ENCODE measurements at places on chromosomes 5 and 9. TPM values are rescaled to one million over a fixed set of nuclear protein-coding genes. Genes with fewer than 3 reads are reported as not detected.

Gene SLC27A6
- not detected for total RNA-seq

Gene LHX6
- not detected for total RNA-seq

Gene ANXA2R
- total RNA-seq, result 29.3 TPM

GRCh38 chr9:127509261-127509954, 58.1 kb downstream of the LRSAM1 start:
- no peak for DNase-seq

- DNase-seq, result no peak
Measured at GRCh38 chr9:118567861-118568260, 801.4 kb downstream of the BRINP1 start.

Gene SPATA31A5
- not detected for total RNA-seq

GRCh38 chr5:134101686-134102439, 12.6 kb upstream of the TCF7 start:
- peak; percentile 83 for DNase-seq

DNA sequence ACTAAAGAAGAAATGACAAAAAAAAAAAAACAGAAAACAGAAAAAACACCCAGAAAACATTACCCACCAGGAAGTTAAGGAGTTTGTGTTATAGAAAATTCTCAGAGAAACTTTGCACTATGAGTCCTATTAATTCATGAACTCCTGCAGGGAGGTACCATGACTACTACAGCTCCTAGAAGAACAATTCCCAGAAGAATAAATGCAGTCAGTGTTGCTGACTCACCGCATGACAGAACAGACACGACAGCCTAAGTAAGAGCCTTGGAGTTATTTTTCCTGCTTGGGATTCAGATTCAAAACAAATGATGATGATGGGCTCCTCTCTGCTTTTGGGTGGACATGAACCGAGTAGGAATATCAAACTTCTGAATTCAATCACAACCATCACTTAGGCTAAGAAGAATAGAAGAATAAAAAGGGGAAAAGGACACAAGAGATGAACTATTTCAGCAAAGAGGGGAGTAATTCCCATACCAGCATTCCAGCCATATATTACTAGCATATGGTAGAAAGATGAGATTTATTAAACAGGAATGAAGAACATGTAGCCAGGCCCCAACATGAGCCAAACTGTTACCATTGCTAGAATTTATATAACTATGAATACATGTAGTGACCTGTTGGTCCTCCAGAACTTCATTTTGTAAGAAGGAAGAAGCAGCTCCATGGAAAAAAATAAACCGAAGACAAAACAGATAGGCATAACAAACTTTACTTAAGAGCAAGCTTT, 209.6 kb upstream of the PDE4D start:
- no peak for DNase-seq

DNA sequence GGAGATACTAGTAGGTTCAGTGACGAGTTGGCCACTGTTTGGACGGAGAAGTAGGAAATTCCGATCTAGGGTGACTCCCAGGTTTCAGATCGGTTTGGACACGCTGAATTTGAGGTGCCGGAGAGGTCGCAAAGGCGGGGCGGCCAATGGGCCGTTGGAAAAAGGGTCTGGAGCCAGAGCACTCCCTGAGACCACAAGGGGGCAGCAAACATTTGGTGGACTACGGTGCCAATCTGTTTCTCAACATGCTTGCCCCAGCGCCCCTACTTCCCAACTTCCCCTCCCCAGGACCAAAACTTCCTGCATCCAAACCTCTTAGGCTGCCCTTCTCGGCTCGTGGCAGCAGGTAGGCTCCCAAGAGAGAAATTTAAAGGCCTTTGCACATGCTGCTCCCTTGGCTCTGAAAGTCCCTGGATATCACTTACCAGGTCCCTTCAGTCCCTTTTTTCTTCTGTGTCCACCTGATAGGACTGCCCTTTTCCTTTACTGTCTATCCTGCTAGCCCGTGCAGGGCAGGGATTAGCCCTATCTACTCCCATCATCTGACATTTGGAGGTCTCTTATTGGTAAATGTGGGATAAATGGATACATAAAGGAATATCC, 992 bp upstream of the RPP25L start:
- peak; percentile 82 for DNase-seq

DNA sequence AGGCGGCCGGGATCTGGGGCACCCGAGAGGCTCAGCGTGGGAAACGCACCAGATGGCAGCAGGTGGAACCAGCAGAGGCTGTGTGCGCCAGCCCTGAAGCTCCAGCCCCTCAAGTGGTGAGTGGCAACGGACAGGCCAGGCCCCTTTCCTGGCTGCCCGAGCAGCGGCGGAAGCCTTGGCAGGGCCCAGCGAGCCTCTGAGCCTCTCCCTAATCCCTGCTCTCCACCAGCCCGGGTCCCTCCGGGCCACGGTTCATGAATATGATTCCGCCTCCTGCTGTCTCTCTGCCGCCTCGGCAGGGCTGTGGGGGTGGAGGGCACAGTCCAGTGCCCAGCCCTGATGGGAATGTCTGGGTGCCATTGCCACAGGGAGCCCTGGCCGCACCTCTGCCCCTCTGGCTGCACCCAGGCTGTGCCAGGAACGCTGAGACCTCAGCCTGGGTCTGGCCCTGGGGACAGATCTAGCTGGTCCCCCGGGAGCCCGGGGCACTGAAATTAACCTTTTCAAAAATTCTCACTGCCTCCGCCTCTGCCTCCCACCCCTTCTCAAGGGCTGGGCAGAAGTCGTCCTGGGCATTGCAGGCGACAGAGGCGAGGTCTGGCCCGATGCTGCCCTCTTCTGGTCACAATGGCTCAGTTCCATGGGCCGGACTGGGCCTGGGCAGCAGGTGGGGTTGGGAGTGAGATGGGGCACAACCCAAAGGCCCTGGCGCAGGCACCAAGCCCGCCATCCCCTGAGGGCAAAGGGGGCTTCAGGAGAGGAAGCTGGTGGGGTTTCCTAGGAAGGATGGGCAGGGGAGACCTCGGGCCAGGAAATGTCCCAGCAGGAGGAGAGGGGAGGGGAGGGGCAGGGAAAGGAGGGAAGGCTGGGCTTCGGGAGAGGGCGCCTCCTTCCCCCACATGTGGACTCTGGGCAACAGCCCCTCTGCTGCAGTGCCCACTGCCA, 20.3 kb downstream of the CCDC187 start:
- peak; percentile 81 for DNase-seq

Gene HMMR
- total RNA-seq, result 85.8 TPM

DNA sequence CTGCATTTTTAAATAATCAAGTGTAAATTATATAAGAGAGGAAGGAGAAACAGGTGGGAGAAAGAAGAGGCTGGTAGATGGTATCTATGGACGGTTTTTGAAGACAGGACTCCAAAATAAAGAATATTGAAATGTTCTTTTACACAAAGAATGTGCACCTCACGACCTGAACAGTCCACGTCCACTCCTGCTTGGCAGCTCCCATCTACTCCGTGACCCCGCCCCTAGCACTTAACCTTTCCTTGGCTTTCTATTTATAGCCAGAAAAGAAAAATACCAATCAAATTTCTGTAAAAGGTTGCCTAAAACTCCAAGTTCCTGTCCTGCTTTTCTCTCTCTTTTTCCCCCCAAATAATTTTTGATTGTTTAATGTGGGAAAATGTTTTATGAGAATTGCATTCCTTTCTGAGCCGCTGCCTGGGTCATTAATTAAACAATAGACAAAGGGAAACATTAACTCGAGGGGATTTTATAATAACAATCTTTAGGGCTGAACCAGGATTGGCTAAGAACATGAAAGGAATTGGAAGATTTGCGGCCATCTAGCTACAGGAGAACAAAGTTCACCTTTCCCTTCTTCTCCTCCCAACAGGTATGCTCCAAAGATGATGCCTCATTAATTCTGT, 173.6 kb upstream of the MAP3K1 start:
- DNase-seq, result no peak

Gene NME5
- not detected for total RNA-seq

GRCh38 chr5:164346785-164347630, 841.6 kb downstream of the MAT2B start:
- no peak for DNase-seq

Gene CATSPER3
- 0.68 TPM for total RNA-seq

DNA sequence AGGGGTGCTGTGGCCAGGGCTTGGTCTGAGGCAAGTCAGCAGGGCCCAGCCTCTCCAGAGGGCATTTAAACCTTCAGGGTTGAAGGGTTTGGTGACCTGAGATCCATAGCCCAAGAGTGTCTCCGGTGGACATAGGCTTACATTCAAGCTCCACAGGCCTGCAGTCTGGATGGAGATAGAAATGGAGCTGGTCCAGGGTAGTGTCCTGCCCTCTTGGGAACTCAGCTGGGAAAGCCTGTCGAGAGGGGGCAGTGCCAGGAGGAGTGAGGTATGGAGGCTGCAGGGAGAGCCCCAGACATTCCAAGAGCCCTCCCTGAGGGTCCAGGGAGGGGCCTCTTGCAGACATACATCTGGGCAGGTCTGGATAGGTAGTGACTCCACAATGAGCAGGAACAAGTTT, 177.0 kb upstream of the MVB12B start:
- no peak for DNase-seq

Gene CAMK2A
- not detected for total RNA-seq

- DNase-seq, result no peak
Measured at GRCh38 chr9:85130260-85130659, 460.7 kb downstream of the NTRK2 start.

- DNase-seq, result no peak
Measured at GRCh38 chr5:148781766-148782165, 44.6 kb upstream of the ADRB2 start.

Gene ARID3C
- not detected for total RNA-seq

GRCh38 chr9:2761424-2761823, 44.1 kb downstream of the KCNV2 start:
- DNase-seq, result no peak

GRCh38 chr9:106769331-106769730, 93.6 kb upstream of the ZNF462 start:
- no peak for DNase-seq

Gene BTNL8
- not detected for total RNA-seq

DNA sequence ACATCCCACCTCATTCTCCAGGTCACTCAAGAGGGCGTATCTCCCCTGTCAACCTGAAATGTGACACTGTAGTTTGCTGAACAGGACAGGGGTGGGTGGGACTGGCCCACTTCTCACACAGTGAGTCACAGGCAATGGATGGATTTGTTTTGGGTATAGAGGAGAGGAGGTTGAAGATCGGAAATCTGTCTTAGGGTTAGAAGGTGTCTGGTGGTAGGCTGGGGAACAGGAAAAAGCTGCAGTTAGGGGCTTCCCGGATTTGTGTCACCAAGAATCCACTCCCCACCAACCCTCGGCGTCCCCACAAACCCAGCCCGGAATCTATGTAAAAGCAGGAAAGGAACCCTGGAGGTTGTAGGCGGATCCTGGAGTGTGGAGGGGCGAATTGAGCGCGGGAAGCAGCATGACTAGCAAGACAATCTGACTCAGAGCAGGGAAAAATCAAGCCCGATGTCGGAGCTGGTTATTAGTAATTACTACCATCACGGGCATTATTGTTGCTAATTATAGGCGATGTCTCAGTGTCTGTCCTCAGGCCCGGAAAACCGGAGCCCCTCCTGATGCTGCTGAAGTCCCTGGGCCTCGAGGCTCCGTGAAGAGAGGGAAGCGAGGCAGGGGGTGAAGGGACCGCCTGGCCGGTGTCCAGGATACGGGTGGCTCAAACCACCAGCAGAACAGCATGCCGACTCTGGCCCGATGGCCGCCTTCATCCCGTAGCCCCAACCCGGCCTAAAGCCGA, 1.7 kb upstream of the IRX1 start:
- DNase-seq, result no peak

- no peak for DNase-seq
Measured at GRCh38 chr9:1721196-1721595, 294.0 kb upstream of the SMARCA2 start.

DNA sequence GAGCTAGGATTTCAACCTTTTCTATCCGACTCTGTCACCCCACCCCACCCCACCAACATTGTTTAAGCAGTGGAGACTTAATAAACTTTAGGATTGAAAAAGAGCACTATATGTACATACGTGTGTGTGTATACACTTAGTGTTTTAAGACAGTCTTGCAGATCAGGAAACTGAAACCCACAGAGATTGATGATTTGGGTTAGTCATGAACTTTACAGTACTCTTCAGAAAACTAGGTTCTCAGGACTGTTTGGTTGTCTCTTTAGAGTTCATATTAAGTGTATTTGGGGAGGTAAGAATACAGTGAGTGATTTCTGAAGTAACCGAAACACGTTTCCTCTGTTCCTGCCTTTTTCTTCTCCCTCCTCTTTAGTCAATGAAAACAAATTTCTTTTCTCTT, 1043.1 kb downstream of the TLE1 start:
- no peak for DNase-seq

DNA sequence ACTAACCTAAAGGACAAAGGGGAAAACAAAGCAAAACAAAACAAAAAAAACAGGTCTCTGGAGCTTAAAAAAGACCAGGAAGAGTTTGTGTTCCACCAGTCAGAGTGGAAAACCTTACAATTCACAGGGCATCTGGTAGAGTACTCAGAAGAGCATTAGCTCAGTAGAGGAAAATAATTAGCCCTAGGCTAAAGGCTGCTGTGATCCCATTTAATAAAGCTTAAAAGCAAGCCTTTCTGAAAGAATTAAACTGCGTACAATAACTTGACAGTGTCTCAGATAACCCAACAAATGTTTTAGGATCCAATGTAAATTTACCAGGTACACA, 7.3 kb downstream of the ECM2 start:
- no peak for DNase-seq

Gene OSMR
- 0.05 TPM for total RNA-seq

DNA sequence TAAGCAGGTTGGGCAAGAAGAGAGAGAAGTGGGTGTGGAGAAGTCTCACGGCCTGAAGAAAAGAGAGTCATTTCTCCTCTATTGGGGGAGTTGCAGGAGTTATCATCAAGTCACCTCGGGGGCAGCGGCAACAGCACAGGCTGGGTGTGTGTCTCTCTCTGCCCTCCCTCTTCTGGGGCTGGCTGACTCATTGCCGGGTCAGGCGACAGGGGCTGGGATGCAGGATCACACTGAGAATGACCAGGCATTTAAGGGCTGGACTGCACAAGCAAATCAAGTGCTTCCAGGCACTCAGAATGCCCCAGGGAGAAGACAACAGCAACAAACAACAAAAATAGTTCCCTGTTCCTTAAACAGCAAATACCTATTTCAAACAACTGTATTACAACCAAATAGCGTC, 6.3 kb upstream of the EQTN start:
- no peak for DNase-seq

DNA sequence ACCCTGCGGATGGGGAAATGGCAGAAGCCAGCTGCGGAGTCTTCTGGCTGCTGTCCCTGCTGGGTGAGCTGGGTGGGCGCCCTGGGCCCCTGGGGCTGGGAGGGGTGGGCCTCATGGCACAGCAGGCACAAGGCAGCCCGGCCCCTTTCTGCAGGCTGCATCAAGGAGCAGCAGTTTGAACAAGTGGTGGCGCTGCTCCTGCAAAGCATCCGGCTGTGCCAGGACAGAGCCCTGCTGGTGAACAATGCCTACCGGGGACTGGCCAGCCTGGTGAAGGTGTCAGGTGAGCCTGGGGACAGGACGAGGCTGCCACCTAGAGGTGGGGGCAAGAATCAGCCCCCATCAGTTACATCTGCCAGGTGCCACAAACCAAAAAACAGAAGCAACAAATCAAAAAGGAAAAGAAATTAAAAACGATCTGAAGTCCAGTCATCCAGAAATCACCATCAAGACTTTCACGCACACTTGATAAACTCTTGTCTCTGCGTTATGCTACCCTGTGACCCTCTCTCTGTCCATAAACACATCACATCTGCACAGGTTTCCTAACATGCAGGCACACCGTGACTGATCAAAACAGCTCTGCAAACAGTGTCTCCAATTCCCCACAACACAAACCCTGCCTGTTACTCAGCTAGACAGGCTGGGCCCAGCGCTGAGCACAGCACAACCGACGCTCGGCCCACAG, 13.9 kb downstream of the REXO4 start:
- DNase-seq, result peak; percentile 72

- peak; percentile 32 for DNase-seq
Measured at GRCh38 chr5:6576861-6577501, 55.9 kb downstream of the NSUN2 start.

Gene SPINK1
- not detected for total RNA-seq
